Karpas-422 (cell line): ENCODE measurements at places on chromosomes 12 and 14.

DNA sequence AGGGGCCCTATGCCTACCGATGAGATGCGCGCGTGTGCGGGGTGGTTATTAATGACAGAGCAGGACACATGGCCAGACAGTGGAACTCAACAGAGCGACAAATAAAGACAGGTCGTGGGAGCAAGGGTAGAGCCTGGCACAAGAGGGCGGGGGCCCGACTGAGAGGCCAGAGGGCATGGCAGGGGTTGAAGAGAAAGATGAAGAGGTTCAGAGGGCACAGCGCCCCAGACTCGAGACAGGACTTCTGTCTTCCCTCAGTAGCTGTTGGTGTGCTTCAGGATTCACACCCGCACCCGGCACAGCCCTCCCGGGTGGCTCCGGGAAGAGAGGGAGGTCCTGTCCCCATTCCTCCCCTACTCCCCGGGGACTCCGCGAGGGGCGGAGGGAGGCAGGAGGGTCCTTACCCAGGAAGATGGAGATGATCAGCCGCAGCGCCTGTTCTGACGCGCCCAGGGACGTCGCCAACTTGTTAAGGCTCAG lies 366 bp downstream of the LPCAT3 start:
- peak; percentile 68 for DNase-seq

GRCh38 chr14:91980157-91980556 lies 32.7 kb upstream of the FBLN5 start:
- DNase-seq: no peak

DNA sequence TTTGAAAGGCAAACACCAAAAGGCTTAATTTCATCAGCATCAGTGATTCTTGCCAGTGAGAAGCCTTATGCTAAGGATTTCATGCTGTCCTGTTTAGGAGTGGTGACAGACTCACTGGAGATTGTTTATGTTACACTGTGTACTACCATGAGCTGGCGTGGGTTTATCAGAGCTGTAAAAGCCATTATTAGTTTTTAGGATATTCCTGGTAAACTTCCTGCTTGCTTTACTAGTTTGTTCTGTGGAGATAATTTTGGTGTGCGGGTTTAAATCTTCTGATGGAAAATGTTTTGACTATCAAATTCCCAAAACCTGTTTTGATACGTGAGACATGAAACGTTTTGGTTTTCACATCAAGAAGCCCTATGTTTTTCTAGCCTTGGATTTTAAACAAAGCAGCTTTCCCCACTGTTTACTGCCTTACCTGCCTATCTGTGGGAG lies 15.2 kb downstream of the PPFIBP1 start:
- DNase-seq: no peak

DNA sequence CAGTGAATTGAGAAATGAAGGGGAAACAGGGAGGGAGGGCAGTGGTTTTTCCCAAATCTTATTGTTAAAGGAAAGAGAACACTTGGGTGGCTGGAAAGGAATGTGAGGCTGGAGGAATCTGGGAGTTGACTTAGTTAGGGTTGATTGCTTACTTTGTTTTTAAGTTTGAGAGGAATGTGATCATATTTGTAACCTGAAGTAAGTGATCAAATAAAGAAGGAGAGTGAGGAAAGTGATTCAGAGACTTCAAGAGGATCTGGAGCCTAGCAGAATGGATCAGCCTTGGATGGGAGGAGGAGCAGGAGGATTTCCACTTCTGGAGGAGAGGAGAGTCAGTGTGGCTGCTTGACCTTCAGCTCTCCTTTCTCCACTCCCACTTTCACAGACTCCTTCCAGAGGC lies 6.0 kb upstream of the LRP6 start:
- no peak for DNase-seq

GRCh38 chr12:12626471-12626870 lies 14.8 kb downstream of the CREBL2 start:
- no peak for DNase-seq
